ENCODE measurements at places on chromosomes 5 and 9.

GRCh38 chr9:93252781-93253530 lies 69.0 kb downstream of the WNK2 start:
- DNase-seq = peak; percentile 68

DNA sequence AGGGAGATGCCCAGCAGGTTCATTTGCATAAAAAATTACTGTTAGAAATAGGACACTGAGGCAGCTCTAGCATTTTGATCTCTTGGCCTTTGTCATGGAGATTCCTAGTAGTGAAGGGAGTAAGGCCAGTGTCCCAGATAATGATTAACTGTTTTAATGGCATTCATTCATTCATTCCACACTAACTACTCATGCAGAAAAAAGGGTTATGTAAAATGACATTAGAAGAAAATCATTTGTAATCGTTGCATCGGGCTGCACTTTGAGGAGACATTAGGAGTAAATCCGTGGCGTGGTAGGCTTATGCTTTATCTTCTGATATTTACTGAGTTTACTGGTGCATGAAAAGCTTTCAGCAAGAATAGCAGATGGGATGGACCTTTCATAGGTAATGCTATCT lies 82.6 kb upstream of the GRHPR start:
- no peak for DNase-seq

DNA sequence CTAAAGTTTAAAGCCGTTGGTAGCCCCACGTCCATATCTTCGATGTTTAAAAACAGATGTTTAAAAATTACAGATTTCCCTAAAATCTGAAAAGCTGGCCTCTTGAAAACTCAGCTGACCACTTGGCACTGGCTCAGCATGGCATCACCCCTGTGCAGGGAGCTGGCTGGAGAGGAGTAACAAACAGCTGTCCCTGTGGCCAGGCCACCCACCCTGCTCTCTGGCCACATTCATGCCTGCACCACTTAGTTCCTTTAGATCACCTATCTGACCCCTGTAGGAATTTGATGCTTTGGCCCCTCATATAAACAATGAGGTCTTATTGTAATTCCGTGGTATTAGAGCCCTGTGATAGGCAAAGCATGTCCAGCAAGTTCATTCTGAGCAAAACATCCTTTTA lies 107.5 kb downstream of the FRMD3 start:
- no peak for DNase-seq

DNA sequence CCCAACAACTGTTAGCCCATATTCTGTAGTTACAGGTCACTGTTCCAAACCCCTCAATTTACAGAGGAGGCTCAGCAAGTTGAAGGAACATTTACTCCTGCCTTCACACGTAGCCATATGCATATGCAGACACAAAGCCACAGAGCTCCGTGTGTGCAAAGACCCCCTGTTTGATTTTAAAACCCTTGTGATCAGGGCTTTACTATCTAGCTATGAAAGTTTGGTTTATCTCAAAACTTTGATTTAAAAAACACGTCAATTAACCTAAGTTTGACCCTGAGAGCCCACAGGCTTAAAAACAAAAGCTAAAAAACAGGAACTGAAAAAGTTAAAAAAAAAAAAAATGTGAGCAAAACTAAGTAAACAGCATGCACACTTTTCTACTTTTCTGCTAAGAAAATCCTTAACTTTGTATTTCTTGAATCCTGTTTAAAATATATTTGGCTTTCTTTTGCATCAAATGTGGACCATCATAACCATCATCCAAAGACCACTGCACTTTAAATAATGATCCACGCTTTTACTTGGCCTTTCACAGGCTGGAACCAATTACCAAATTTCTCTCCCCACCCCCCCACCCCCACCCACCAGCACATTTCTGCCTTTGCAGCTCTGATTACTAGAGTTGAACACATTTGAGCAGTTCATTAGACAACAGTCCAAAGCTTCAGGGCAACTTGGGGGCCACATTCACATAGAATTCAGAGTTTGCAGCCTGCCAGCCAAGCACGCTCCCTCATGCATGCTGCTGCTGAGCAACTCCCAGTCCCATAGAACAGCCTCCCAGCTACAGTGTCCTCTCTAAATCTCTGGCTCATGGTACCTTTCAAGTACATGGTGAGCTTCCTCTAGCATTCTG lies 128.8 kb upstream of the MAP3K1 start:
- DNase-seq = no peak

GRCh38 chr5:93789173-93790067 lies 48.0 kb upstream of the POU5F2 start:
- DNase-seq = no peak

- peak; percentile 38 for DNase-seq
Measured at GRCh38 chr9:136802321-136802720, 5.4 kb upstream of the RABL6 start.

GRCh38 chr9:121946465-121946864 lies 146.6 kb downstream of the TTLL11 start:
- no peak for DNase-seq

GRCh38 chr5:133967124-133967523 lies 1.3 kb downstream of the C5orf15 start:
- DNase-seq = no peak

DNA sequence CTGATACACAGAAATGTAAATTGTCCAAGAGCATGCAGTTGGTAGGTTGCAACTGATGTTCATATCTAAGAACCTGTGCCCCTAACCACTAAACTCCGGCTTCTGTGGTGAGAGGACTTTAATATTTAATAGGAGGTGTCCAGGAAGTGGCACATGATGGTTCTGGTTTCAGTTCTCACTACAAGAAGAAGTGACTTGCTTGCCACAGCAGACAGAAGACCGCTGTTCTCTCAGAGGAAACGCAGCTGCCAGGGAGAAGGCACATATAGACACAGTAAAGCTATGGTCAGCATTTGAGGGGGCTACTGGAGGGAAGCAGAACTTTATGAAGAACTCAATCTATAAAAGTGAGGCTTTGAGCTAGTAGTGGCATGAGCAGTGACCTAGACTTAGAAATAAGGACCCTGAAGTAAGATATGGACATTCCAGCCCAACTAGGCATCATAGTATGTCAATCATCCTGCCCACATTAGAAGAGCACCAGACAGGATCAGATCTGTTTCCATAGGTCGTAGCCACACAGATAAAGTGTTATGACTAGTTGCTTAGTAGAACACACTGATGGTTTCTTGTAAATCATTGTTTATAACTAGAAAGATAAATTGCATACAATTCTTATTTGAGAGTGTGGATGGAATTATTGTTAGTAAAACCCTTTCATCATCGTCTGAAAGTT lies 36.4 kb upstream of the DAB2 start:
- DNase-seq = no peak

- no peak for DNase-seq
Measured at GRCh38 chr5:128052780-128053179, 30.8 kb upstream of the SLC12A2 start.

DNA sequence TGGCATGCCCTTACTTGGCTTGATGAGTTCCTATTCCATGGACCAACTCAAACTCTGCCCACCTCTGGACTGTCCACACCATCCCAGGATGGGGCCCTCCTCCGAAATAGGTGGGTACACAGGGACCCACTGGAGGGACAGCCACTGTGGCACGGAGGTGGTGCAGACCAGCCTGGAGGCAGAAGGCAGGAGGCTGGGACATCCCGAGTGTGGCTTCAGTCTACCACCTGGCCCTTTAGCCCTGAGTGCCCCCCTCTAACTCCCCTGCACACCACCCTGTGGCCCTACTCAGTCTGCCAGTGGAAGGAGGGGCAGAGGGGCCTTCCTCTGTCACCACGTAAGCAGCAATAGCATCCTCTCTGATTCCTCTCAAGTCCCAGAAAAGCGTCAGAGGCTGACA lies 3.7 kb downstream of the IL3 start:
- DNase-seq = peak; percentile 43

GRCh38 chr5:160469156-160470144 lies 47.8 kb downstream of the PTTG1 start:
- no peak for DNase-seq

- DNase-seq = no peak
Measured at GRCh38 chr5:169964246-169964645, 16.0 kb downstream of the INSYN2B start.

DNA sequence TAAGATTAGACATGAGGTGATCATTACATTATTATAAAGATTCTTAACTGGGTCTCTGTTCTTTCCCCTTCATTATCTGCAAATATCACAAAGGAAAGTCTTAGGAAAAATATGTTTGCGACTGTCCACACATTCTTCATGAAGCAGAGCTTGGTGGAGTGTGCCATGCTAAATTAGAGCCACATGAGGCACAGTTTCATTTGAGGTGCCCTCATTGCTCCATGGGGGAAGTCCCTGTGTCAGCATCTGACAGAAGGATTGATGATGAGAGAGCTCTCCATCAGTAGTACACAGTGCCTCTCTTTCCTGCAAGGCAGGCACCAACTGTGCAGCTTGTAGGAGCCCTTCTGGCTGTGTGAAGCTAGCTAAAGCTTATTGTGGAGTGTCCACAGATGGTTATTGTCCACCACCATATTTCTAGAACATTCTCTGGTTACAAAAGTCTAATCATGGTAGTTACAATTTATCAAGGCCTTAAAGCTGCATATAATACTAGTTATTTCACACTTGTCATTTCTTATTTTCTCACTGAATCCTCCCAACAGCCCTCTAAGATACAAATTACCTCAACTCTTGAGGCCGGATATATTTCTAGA lies 63.9 kb downstream of the C9orf152 start:
- DNase-seq = no peak

GRCh38 chr9:18390393-18390792 lies 83.6 kb upstream of the ADAMTSL1 start:
- DNase-seq = no peak

GRCh38 chr5:102314328-102314727 lies 18.2 kb upstream of the SLCO4C1 start:
- no peak for DNase-seq

DNA sequence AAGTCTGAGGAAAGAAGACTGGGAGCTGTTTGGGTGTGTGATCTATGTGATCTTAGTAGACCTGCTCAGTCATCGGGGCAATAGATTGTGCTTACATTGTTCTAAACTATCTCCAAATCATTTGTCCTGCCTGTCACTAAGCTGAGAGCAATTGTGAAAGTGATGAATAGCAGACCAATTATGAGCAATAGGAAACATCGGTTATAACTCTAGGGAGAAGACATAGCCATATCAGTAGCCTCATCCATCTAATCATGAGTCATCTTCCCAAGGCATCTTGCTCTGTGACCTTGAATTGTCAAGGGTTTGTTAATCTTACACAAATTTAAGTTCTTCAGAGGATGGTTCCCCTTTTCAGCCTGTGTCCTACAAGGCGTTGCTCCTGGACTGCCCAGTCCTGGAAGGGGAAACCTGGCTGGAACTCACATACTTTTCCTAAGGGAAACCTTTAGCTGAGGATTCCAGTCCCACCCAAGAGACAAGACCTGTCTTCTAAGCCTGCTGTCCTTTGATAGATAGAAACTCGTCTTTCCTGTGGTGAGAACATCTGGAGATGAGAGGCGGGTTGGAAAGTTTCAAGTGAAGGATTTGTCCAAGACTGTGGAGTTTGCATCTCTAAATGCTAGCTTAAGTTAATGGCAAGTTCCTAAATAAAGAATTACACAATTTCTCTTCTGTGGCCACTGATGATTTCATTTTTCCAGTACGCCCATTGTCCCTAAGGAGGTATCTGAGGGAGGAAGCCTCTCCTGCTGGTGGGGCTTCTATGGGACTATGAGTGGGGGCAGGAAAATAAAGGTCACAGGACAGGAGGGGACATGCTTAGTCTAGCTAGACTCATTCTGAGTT lies 53.9 kb upstream of the TRIM32 start:
- DNase-seq = no peak

GRCh38 chr5:151068433-151069197 lies 12.2 kb downstream of the TNIP1 start:
- DNase-seq = no peak

- no peak for DNase-seq
Measured at GRCh38 chr9:81080900-81081299, 608.4 kb downstream of the TLE1 start.

- no peak for DNase-seq
Measured at GRCh38 chr5:166523206-166523605, 1768.2 kb upstream of the WWC1 start.

GRCh38 chr9:71249729-71250317 lies 128.4 kb upstream of the TRPM3 start:
- DNase-seq = no peak

- no peak for DNase-seq
Measured at GRCh38 chr9:21927752-21928151, 66.4 kb downstream of the CDKN2A start.

DNA sequence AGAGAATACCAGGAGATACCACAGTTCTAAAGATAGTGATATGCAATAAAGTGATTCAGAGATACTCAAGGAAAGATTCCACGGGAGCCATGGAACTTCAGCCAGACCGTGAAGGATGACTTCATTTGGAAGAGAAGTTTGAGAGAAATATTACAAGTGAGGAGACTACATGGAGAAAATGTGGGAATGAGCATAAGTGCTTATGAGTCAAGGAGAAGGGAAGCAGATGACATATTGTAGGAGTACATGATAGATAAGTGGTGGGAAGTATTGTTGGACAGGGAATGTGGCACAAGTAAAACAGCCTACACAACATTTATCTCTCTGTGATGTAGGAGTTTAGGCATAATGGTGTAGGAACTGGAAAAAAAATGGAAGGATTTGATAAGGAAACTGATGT lies 122.1 kb upstream of the FBXL17 start:
- DNase-seq = no peak

GRCh38 chr5:73912821-73913271 lies 286.9 kb downstream of the ARHGEF28 start:
- DNase-seq = no peak

DNA sequence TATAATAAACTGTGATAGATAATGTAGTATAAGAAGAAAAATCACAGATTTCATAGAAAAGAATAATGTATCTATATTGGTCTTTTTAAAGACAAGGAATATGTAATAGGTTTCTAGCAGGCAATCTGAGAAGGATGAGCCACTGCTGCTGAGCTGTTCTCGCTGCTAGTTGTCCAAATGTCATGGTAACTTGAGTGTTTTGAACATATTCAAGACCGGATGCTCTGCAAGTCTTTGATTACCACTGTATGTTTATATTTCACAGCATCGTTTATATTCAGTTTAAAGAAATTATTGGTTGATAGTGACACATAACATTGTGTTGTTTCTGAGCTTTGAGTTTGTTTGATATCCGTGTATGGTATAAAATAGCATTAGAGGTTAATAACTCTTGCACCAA lies 9.6 kb downstream of the C5orf47 start:
- DNase-seq = no peak

DNA sequence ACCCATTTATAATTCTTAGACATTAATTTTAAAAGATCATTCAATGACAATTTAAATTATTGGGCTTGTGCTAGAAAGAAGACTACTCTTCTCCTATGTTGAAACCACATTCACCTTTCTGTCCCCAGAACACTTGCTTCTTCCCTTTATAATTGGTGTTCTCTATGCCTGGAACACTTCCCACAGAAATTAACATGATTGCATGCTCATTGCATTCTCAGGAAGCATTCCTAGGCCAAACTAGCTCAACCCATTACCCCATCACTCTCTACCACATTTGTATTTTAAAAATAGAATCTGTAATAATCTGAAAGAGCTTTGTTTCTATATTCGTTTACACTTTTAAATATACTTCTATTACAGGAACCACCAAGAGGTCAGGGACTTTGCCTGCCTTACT lies 184.7 kb downstream of the MEF2C start:
- DNase-seq = no peak

Measured in aorta (tissue), 5 donors.